Kidney (tissue), 22 donors: ENCODE measurements at places on chromosomes 4 and X.

GRCh38 chr4:103036169-103036568, 16.7 kb upstream of the SLC9B1 start:
- no peaks in the 10 kb centered on the region for H3K27me3 ChIP-seq
- H3K27ac ChIP-seq = no peak overlapping the region
- no peak for DNase-seq
- no peak overlapping the region for H3K4me3 ChIP-seq
- H3K4me1 ChIP-seq = no peaks in the 10 kb centered on the region

DNA sequence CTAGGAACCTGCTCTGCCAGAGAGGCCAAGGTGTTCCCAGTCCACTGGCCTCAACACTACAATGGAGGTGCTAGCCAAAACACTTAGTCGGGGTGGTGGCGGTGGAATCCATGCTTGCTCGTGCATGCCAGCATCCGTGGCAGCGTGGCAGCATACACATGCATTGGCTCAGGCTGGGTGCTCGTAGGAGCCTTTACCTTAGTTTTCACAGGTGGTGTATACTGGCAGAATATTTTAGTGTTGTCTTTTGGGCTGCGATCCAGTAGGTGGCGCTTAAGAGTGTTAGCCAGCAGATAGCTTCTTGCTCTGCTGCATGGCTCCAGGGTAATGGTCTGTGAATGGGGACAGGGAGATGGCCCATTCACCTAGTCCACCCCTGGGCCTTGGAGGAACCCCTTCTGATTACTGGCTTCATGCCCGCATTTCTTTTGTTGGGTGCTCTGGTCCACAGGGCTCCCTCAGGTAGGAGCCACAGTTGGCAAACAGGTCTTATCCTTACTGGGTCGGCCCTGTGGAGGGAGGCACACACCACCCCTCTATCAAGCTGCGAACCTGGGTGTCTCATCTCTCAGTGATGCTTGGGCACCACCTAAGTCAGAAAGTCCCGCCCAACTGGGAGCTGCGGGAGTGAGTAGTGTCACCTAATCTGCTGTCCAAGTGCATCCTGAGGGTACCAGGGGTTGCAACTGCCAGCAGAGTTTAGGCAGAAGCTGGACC, 40.0 kb downstream of the RIPPLY1 start:
- DNase-seq = peak; percentile 10
- no peaks in the 10 kb centered on the region for H3K4me1 ChIP-seq
- H3K4me3 ChIP-seq = no peak overlapping the region
- H3K27me3 ChIP-seq = no peaks in the 10 kb centered on the region

DNA sequence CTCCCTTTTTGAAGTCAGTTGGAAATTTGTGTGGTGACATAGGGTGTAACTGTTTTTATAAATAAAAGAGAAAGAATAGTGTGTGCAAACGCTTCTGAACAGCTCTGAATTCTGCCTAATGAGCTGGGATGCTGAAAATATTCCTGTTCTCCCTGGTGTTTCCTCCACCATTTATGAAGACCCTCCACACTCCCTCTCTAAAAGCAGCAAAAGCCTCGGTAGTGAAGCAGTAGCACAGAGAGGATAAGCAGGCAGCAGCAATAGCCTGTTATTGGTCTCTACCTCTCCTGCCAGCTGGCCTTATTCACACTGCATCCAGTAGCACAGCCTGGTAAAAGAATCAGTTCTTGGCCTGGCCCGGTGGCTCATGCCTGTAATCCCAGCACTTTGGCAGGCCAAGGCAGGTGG, 406.1 kb downstream of the IQCM start:
- H3K27me3 ChIP-seq = no peaks in the 10 kb centered on the region
- H3K27ac ChIP-seq = no peak overlapping the region
- no peak for DNase-seq
- H3K4me3 ChIP-seq = no peak overlapping the region
- no peaks in the 10 kb centered on the region for H3K4me1 ChIP-seq

- DNase-seq = no peak
- H3K4me3 ChIP-seq = no peak overlapping the region
- no peaks in the 10 kb centered on the region for H3K36me3 ChIP-seq
- H3K27ac ChIP-seq = no peak overlapping the region
- no peaks in the 10 kb centered on the region for H3K4me1 ChIP-seq
Observed at GRCh38 chr4:119118397-119118796, 17.2 kb upstream of the MYOZ2 start.

DNA sequence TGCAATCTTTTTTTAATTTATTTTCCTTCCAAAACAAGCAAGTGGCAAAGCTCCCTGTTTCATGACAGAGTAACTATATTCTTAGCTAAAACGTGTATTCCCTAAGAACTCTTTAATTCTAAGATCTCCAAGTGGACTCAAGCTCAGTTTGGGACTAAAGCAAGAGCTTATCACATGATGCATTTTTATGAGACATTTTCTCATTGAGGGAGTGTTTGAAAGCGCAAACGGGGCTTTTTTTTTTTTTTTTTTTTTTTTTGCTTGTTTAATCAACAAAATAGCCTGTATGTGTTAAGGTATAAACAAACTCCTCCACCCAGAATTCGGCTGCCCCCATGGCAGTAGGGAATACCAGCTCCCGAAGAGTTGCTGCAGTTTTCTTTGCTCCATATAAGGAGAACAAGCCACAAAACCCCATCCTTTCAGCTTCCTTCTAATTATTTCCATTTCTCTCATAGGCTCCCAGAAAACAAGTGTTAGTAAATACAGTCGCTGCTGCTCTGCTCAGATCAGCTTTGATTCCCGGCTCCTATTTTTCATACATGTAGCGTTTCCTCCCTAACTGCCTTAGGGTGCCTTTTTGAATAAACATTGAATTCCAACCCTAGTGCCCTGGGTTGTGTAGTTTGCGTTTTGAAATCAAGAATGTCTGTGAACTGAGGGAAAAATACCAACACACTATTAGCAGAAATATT, 669 bp upstream of the PPARGC1A start:
- peak overlapping the region; percentile 83 for H3K27ac ChIP-seq
- H3K36me3 ChIP-seq = no peaks in the 10 kb centered on the region
- no peaks in the 10 kb centered on the region for H3K27me3 ChIP-seq
- no peak for DNase-seq
